ENCODE measurements at places on chromosomes 4 and X.

DNA sequence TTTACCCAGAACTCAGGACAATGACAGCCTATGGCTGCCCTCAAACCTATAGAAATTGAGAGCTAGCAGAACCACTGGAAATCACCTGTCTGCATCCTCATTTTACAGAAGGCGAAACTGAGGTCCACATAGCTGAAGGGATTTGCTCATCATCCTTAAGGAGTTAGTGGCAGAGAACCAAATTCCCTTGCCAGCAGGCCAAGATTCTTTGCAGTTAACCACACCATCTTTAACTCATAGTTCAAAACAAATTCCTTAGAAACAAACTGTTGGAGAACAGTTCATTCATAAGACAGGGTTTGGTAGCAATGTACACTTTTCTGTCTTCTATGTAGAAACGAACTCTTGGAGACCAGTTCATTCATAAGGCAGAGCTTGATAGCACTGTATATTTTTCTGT, 37.9 kb upstream of the RAP2C start:
- DNase-seq = no peak

DNA sequence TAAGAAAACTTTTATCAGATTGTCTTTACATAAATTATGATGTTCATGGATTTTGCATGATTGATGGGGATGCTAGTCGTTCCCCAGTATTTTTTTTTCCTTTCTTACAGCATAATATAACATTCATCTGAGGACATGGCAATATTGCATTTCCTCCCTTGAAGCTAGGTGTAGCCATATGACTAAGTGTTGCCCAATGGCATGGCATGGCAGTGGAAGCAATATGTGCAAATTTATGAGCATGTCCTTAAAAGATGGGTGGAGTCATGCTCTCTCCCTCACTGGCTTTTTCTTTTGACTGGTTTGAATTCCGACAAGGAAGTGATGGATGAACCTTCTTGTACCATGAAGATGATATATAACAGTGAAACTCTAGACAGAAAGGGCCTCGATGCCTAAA, 96.3 kb downstream of the BANK1 start:
- no peak for DNase-seq

- DNase-seq = no peak
These were observed 978.3 kb upstream of the ADGRL3 start for GRCh38 chr4:60221866-60222265.

DNA sequence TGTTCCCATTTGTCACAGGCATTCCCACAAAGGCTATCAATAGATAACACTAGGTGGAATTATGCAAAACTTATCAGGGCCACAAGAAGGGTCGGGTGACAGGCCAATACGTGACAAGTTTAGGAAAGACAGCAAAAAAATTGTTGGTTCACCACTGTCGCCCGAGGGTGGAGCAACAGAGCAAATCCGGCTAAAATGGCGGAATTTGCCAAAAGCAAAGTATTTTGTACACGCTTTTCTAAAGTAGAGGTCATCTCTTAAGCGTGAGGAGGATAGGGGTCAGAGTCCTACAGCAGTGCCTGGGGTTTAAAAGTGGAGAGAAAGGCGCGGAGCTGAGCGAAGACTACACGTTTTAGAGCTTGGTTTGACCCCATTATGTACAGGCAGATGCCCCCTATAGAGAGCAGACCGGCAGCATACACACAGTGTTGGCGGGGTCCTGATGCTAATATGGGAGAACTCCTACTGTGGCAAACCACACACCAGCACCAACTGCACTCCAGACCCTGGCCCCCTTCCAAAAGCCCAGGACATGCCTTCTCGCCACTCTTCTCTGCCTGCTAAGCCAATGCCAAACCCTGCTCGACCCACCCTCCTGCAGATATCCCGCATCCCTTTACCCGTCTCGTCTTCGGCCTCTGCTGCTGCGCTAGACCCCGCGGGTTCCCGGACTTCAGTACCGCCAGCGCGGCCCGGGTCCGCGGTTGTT, 733 bp downstream of the CCNA2 start:
- DNase-seq = peak; percentile 23

DNA sequence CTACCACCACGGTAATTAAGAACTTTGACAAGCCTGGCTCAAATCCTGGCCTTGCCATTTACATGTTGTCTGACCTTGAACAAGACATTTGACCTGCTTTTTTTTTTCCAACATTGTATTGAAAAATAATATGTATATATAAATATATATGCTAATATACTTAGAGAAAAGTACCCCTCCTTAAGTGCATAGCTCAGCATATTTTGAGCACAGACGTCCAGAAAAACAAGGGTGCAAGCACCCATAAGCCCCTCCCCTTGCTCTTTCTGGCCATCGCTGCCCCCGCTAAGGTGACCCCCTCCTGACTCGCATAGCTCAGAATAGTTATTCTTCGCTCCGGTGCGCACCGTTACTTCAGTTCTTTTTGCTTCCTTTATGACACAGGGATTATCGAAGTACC, 742.0 kb upstream of the FRG1 start:
- no peak for DNase-seq

GRCh38 chrX:78923198-78924015, 21.8 kb upstream of the P2RY10 start:
- no peak for DNase-seq

GRCh38 chrX:148024425-148025148, 43.5 kb downstream of the FMR1NB start:
- no peak for DNase-seq

DNA sequence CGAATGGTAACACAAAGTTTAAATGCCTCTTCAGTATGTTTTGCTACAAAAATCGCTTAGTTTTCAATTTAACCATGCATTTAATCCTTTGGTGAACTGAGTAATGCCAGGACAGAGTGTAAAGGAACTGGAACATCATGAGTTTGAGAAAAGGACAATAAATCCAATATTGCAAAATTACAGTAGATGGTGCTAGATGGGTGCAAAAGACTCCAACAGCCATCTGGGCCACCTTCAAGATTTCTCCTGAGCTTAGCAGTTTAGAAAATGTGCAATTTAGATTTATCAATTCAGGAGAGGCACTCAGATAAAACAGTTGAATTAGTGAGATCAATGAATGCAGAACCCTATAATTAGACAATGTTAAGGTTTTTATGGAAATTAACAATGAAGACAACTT, 33.2 kb upstream of the MID1IP1 start:
- peak; percentile 11 for DNase-seq

- no peak for DNase-seq
These were observed 374.9 kb upstream of the TECRL start for GRCh38 chr4:64784125-64784524.

DNA sequence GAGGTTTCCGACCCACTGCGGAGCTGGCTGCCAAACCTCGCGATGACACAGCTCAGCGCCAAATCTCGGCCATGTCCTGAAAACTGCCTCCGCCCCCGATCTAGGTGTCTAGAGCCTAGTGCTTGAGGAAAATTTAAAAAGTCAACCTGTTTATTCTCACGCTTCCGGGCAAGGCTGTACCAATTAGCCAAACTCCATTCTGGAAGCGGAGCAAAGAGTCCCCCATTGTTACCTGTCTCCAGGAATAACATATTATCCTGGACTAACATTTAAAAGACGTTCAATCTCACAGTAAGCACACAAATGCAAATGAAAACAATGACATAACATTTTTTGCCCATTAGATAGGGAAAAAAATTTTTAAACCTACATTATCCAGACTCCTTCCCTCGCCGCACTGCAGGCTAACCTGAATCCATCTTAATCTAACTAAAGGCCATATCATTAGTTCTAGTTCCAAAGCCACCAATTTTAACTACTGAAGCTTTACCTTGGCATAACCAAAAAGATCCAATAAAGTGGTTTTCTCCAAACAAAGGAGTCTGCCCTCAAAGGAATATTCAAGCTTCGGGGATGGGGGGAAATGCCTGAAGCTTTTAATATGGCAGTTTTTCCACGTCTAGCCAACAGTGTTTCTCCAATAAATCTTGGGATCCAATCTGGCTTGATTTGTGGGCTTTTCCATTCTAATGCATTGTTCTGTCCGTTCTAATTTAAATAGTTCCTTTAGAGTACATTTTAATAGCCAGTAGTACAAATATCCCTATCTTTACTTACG, 1.9 kb downstream of the HUWE1 start:
- DNase-seq = peak; percentile 1

- DNase-seq = no peak
These were observed 20.8 kb downstream of the MBNL3 start for GRCh38 chrX:132467989-132468388.

DNA sequence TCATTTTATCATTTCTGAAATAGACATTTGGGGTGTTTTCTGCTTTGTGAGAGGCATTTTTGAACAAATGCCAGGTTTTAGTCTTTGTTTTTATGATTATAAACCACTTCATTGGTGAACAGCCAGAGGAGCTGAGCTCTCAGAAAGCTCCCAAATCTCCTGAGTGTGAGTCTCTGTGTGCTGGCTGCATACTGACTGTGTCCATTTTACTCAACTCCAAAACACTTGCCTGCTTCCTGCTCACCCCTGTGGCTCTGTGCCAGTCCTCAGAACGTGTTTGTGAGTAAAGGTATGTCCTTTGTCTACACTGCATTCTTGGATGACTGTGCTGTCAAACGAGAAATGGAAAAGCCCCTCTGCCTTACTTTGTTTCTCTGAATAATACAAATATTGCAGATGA, 5.4 kb upstream of the LRAT start:
- no peak for DNase-seq

- no peak for DNase-seq
These were observed 38.4 kb downstream of the SPARCL1 start for GRCh38 chr4:87490664-87491369.

- DNase-seq = no peak
These were observed 54.1 kb downstream of the TLR10 start for GRCh38 chr4:38728631-38729141.

- DNase-seq = no peak
These were observed 205.6 kb upstream of the EOLA2 start for GRCh38 chrX:150143721-150144440.

DNA sequence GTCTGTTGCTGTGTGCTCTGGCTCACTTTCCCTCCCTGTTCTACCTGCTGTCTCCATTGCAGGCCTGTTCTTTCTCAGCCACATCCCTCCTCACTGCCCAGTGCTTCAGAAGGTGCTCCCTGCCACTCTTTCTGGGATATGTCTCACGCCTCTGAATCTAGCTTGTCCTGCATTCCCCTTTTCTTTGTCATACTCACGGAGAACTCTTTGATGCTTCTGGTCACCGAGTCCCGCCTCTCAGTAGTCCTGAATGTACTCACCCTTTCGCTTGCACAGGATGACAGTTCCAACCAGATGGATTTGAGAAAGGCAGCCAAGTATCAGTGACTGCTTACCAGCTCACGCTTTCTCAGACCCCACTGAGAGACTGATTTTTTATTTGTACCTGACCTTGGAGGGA, 65.2 kb upstream of the TLR2 start:
- DNase-seq = no peak

- no peak for DNase-seq
These were observed 159.9 kb downstream of the PCDH7 start for GRCh38 chr4:30879855-30880598.

DNA sequence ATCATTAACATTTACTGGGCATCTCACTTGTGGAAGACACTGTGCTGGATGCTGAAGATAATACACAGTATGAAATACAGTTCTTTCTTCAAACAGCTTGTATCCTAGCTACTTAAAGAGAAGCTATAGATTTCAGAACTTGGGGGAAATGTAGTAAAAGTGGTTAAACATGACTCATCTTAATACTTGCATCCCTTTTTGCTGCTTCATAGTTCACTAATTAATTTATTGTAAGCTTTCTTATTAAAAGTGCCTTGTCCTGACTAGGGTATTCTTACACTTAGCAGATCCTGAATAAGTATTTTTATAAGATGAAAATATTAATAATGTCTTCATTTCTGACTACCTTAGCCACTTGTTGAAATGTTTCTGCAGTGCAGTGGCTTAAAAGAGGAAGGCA, 132.8 kb upstream of the STIM2 start:
- no peak for DNase-seq

- DNase-seq = no peak
These were observed 20.6 kb upstream of the FTHL17 start for GRCh38 chrX:31092476-31092875.

- DNase-seq = no peak
These were observed 137.7 kb upstream of the RAPGEF2 start for GRCh38 chr4:158965226-158965625.

GRCh38 chrX:110286106-110286505, 31.8 kb downstream of the AMMECR1 start:
- peak; percentile 39 for DNase-seq

- no peak for DNase-seq
These were observed 50.2 kb upstream of the SPRY1 start for GRCh38 chr4:123346330-123346940.

GRCh38 chr4:33831442-33832066, 2412.8 kb downstream of the ARAP2 start:
- no peak for DNase-seq

- DNase-seq = peak; percentile 2
These were observed 329.2 kb upstream of the EPHA5 start for GRCh38 chr4:65999518-65999871.

DNA sequence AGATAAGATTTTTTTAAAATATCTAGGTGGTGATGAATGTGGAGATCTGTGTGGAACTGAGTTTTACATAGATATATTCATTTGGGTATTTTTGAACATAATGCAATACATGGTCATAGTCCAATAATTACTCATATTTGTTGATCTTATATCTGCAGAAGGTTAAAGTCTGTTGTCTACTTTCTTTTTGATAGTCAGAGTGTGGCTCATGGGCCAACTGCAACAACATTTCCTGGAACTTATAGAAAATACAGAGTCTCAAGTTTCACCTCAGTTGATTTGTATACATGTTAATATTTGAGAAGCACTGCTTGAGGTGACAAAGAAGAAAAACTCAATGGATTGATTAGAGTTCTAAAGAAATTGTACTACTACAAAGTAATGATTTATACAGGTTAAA, 408.4 kb downstream of the ARAP2 start:
- no peak for DNase-seq

GRCh38 chrX:17632942-17633341, 104.4 kb upstream of the SCML1 start:
- no peak for DNase-seq

- DNase-seq = no peak
These were observed 406.5 kb downstream of the RPA4 start for GRCh38 chrX:97290199-97290598.

DNA sequence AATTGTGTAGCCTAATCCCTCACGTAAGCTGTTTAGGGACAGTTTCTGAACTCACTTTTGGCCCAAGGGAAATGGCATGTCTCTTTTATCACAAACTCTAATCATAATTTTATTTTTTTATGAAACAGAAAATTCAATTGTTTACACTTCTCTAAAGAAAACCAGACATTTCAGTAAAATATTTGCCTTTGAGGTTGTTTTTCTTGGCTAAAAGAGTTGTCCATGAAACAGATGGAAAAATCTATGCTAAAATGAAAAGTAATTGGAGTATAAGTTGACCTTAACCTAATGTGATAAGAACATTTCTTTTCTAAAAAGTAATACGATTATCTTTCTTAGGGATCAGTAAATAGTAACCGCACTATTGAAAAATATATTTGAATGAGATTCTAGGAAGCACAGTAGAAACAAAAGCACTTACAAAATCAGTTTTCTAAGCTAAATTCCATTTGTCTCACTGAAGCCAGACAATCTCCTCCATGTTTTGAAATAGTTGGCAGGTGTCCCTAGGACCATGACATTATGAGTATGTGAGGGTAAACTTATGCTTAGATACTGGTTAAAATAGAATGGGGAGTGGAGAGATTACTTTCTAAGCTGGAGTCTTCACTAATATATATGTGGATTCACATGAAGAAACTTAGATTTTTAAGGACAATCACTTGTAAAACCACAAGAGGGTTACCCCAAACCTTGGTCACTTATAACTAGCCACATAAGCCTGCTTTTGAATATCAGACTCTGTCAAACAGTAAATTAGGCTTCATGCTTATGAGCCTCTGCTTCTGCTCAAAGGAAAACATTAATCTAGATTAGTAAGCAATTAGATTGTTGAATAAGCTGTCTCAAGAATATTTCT, 20.1 kb upstream of the TET2 start:
- DNase-seq = no peak

All from A549 (cell line).